ENCODE measurements at places on chromosomes 2 and 18. TPM values are rescaled to one million over a fixed set of nuclear protein-coding genes. Genes with fewer than 3 reads are reported as not detected.

NABP1 gene
- 55.6 TPM for total RNA-seq

AOX1 gene
- 28.1 TPM for total RNA-seq

GATA6 gene
- 55.2 TPM for total RNA-seq

PARD3B gene
- 65.7 TPM for total RNA-seq

UGT1A4 gene
- total RNA-seq = 4.8 TPM

GNAL gene
- 7.3 TPM for total RNA-seq

LHCGR gene
- not detected for total RNA-seq

FBLN7 gene
- 2.9 TPM for total RNA-seq

CD8B gene
- not detected for total RNA-seq

RTTN gene
- 13.5 TPM for total RNA-seq

MFSD2B gene
- not detected for total RNA-seq

TMEM169 gene
- total RNA-seq = 1.9 TPM

DNA sequence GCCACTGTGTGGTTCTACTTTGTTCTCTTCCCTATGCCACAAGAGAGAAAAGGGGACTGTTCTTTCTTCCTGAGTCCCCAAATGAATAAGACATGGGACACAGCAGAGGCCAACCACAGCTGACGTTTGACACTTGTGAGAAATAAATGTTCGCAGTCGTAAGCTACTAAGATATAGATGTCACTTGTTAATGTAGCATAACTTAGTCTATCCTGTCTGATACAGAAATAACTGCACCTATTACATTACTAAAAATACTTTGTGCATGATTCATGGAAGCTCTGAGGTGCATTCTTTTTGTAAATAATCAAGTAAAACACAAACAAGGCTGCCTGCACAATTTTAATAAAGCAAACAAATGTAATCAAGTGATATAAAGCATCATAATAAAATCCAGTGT, 148.8 kb downstream of the NBAS start:
- DNase-seq = no peak

GRCh38 chr18:44452346-44452745, 228.3 kb upstream of the SETBP1 start:
- no peak for DNase-seq

GRCh38 chr18:55400081-55400480, 187.9 kb downstream of the TCF4 start:
- DNase-seq = no peak

DNA sequence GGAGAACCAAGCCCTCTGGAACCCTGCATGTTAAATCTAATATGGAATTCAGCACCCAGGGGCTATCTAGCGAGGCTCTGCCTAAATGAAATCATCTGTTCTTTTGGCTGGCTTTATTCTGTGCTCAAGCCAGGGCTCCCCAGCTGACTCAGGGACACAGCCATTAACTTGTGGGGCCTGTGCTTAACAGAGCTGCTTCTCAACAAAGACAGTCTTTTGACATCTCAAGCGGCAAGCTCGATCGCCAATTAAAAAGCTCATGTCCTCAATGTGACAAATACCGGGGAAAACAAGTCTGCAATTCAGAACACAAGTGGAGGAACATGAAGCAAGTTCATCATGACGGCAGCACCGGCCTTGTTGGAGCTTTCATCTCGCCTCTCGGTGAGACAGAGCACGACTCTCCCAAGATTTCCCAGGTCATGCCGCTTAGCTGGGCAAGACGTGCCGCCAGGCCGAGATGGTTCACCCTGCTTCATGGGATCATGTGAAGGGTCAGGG, 64.9 kb downstream of the KLHL29 start:
- no peak for DNase-seq

DNA sequence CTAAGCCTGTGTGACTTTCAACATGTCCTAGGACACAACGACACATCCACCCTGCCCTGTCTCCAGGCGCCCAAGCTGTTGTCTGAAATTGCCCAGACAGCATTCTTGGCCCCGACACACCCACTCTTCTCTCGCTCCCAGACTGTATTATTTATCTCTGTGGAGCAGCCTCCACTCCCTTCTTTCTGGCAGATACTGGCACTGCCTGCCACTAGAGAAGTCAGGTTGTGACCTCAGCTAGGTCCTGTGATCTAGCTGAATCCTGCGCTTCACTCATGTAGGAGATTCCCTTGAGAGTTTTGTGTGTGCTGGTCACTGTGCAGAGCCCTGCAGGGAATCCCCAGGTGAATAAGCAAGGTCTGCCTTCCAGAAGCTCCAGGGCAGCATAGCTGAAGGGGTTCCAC, 77.1 kb upstream of the TNP1 start:
- DNase-seq = no peak

GRCh38 chr2:162245061-162245460, 1.8 kb upstream of the FAP start:
- no peak for DNase-seq

GRCh38 chr18:22579271-22579670, 161.6 kb upstream of the CTAGE1 start:
- no peak for DNase-seq

GRCh38 chr2:108923019-108923700, 65.9 kb downstream of the EDAR start:
- no peak for DNase-seq

GRCh38 chr2:40038646-40039045, 259.6 kb upstream of the THUMPD2 start:
- no peak for DNase-seq

- DNase-seq = no peak
Observed at GRCh38 chr18:38884050-38884449, 1318.5 kb upstream of the CELF4 start.

DNA sequence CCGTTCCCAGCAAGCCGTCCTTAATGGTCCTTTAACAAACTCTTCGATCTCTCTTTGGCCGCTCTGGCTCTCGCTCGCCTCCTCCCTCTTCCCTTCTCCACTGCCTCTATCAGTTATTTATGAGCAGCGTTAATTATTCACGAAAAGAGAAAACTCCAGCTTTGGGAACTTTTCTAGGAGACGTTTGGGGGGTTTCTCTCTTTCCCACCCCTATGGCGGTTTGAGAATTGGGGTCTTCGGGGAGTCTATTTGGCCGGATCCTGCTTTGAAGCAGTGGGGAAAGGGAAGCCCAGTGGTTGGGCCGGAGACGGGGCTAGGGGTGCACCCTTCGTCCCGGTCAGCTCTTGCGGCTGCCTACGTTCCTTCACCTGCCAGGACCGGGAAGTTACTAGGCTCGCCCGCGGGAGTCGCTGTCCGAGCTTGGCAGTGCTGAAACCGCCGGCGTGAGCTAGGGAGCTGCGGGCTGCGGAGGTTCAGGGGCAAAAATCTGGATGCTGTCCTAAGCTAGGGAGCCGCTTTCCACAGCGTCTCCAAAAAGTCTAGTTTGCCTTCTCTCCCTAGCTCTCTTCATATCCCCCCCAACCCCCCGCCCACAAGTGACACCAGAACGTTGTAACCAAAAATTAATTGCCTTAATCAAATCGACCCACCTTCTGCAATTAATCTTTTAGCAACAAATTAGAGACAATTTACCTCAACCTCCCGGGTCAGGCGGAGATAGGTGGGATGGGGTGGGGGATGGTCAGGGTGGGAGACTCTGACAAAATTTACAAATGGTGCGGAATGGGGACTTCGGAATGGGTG, 8.9 kb upstream of the SKOR2 start:
- DNase-seq = peak; percentile 21

- peak; percentile 76 for DNase-seq
Observed at GRCh38 chr2:71548646-71549425, 95.5 kb downstream of the DYSF start.

DNA sequence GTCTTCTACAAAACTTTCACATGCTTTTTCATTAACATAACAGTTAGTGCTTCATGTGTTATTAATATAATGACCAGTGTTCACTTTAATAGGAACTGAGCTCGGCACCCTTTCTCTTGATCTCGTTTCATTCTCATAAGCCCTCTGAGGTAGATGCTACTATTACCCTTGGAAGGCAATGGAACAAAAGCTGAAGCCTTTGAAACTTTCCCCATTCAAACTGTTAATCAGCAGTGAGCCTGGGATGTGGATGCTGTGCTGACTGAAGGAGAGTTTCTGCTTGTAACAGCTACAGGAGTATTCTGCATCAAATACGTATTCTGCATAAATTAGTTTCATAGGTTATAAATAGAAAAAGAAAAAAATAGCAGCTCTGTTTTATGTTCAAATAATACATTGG, 904.0 kb upstream of the CDH2 start:
- DNase-seq = no peak

- DNase-seq = no peak
Observed at GRCh38 chr2:223811757-223812156, 25.6 kb downstream of the AP1S3 start.

DNA sequence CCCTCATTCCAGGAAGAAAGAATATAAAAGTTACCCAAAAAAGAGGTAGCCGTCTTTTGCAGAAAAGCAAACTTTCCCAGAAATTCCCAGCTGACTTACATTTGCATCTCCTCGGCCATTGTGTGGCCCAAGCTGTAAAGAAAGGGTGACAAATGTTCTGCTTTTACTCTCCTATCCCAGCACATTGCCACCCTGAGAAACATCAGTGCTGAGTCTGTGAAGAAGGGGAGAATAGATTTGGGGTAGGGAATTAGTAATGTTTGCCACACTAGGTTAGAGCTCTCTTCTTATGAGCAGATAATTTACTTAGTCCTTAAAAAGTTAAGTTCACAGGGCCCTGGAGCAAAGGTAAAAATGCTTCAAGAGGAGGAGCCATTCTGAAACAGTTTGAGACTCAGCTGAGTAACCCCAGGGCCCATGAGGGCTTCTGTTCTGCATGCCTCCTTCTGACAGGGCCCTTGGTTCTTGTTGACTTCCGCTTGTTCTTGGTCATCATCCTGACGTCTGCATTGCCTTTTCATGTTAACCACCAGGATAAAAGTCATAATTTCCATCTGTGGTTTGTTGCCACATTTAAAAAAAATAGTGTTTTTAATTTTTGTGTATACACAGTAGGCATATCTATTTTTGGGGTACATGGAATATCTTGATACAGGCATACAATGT, 550.7 kb downstream of the RNF144A start:
- no peak for DNase-seq

DNA sequence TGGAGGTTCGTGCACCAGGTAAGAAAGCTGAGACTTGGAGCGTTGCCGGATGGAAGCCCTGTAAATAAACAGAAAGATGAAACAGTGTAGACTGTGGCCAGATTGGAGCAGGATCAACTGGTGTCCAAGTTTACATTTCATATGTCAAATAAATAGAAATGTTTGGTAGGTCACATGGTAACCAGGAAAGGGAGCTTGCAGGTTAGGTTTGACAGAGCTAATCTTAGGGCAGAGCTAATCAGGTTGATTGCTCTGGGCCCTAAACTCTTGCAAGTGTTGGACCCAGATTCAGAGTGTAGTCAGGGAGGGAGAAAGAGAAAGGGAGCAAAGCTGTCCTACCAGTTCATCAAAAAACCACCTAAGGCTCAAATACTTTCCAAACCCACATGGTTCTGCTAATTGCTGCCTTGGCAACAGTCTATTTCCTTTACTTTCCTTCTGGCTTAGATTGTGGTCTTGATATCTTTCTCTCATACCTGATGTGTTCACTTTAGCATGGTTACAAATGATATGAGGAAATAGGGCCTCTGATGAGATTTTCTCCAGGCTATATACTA, 63.2 kb downstream of the G6PC2 start:
- DNase-seq = no peak

DNA sequence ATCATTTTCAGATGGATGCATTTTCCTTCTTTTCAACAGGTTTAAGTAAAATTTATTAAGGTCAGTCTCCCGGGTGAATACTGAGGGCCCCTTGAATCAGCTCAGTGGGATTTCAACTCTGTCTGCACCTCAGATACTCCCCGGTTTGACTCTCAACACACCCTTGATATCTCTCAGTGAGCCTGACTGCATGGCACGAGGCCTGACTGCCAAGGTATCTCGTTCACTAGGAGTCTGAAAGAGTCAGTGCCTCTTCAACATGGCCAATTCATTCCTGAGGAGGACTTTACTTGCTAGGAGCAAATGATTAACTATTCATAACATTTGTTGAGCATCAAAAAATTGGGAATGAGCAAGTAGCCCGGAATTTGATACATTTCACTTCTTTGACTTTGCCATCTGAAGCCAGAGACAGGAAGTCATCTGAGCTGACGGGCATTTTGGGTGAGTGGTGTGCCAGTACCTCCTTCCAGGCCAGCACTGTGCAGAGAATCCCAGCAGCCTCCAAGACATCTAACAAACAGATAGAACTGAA, 81.0 kb downstream of the VAPA start:
- DNase-seq = no peak

DNA sequence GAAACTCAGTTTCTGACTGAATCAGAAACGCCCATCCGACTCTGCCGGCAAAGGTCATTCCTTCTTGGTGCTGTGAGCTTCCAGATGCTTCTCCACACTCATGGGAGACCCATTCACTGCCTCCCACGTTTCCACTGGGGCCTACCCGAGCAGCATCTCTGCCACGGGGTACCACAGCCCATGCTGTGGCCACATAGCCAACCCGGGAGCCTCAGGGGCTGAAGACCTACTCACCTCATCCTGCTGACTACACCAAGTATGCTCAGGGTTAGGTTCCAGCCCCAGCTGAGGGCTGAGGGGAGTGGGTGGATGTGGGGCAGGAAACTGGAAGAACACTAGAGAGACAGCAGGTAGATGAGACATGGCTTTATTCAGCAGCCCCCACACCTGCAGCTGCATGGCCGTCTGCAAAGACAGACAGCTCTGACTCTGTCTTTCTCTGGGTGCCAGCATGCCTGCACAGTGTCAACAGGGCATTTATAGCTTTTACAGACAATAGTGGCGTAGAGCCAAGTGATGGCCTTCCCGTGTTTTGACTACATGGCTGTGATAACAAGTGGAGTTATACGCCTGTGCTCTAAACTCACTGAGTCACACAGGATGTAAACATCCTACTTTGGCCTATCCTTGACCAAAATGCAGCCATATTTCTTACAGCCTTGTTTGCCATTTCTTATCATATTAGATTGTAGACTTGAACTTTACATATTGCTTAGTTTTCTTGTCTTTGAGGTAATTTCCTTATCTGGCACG, 16.5 kb upstream of the KLHL23 start:
- DNase-seq = peak; percentile 74

DNA sequence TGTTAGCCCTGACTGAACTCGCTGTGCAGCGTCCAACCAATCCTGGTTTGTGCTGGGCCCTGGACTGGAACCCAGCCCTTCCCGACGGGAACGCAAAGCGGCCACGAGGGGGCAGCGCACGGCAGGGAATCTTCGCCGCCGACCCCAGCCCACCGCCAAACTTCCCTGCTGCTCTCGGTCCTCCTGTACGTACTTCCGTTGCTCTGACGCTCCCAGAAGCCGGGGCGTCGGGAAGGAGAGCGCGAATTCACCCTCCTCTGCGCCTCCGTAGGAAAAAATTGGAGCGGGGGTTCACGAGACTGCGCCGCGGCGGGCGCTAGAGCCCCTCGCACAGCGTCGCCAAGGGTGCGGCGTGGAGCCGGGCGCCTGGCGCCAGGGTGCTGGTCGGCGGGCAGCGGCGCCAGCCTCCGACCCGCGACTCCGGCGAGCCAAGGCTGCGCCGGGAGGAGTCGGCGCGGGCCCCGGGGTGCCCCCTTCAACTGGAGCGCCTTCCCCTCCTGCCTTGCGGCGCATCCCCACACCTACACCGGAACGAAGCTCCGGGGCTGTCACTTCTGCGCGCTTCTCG, 873 bp upstream of the SH3RF3 start:
- peak; percentile 67 for DNase-seq

DNA sequence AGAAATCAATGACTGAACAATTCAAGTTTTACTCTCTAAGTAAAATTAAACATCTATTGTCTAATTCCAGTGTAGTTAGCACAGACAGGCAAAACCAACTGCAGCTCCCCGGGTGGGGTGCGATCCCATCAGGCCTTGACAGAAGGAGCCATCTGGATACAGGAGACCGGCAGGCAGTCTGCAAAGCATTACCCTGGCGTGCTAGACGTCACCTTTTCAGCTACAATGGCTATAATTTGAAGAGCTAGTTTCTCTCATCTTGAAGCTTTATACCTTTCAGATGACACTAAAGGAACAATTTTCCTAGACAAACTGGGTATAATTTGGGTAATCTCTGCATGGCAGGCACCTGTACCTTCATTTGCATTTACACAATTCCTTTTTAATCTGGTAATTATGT, 761.5 kb upstream of the SOX11 start:
- DNase-seq = no peak
